ENCODE measurements at places on chromosomes 11 and 22. TPM values are rescaled to one million over a fixed set of nuclear protein-coding genes. Genes with fewer than 3 reads are reported as not detected.

DNA sequence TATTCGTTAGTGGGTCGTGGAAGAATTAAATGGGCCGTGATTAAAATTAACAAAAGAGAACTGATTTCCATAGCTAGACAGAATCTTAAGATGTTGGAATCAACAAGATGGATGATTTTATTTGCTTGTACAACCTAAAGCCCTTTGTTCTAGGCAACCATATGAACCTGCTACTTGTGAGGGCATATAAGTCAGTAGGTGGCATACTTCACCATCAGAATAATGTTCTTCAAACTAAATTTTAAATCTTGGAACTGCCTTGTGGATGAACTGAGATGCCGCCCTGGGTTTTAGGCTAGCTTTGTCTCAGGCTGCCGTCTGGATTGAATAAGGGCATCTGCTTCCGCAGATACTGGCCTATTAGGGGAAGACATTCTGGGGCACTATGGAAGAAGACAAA is 40.9 kb downstream of the CSRP3 start:
- no peak for DNase-seq

Gene YAP1
- 0.06 TPM for total RNA-seq

DNA sequence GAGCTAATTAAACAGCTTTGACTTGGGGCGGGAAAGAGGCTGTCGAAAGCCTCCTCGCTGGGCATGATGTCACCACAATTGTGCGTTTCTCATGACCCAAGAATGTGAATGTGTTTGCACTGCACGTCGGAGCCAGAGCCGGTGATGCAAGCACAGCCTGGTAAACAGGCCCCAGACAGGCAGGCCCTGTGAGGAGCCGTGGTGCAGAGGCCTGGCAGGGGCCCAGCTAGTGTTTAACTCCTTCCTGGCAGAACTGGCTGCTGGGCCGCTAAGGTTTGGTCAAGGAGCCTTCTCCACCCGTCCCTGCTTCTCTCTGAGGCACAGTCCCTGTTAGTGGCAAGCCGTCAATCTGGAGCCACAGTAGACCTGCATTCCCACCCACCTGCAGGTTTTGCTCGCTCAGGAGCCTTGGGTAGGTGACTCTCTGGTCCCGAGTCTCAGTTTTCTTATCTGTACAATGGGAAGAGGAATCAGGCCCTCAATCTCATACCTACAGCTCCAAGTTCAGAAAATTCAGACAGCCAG is 25.4 kb upstream of the SMTN start:
- no peak for DNase-seq

DNA sequence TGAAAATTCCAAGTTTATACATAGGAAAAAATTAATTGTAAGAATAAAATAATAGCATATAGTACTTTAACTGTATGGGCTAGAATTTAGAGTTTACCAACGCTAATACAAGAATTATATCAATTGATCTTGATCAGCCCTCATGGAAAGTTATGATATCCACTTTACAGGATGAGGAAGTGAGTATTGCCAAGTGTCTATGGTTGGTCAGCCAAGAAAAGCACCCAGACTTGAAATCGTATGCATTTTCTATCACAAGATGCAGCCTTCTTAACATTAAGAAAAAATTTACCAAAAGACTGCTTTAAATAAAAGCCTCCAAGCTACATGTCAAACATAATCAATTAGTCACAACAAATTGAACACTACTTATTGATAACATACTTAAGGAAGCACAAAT is 53.0 kb downstream of the DDI1 start:
- DNase-seq = no peak

DNA sequence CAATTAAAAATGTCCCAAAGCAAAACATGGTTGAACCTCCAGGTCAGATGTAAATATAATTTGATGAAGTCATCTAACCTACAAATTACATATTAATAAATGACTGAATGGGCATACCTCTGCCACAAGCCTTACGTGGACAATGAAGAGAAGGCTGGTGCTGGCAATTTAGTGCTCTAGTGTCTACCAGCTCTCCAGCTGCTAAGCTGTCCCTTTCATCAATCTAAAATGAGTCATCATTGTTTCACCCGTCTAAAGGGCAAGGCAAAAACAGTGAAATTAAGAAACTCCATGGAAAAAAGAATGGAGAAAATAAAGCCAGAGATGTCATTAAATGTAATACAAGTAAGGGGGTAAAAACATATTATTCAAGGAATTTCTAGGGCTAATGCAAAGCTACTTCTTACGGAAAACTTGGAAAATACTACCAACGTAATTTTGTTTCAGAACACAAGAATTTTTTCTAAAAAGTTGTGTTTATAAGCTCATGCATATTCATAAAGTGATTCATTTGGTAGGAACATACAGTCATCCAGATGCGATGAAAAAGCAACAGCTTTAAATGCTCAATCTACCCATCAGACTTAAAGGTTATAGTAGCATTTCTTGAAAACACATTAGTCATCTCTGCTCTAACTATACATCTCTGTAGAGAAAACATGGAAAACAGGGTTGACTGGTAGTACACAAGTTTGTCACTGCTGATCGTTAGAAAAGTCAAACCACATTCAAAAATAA is 71.5 kb downstream of the SIK3 start:
- DNase-seq = no peak

Data from CD4-positive, alpha-beta T cell (primary cell).